H4 (cell line): ENCODE measurements at places on chromosomes 2 and 18.

DNA sequence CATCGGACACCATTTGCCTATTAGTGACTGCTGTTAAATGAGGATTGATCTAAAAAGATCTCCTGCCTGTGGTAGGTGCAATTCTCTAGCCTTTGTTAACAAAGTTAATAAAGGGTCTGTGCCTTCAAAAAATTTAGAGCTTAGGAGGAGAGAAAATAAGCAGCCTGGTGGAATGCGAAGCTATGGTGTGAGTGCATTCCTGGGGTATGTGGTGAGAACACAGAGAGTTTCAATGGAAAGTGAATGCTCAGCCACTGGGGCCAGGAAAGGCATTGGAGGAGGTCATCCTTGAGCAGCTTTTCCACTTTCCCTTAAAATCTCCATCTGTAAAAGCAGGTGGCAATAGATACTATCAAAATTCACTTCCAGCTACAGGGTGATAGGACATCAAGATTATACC is 331.2 kb upstream of the LRATD1 start:
- no peak for DNase-seq

DNA sequence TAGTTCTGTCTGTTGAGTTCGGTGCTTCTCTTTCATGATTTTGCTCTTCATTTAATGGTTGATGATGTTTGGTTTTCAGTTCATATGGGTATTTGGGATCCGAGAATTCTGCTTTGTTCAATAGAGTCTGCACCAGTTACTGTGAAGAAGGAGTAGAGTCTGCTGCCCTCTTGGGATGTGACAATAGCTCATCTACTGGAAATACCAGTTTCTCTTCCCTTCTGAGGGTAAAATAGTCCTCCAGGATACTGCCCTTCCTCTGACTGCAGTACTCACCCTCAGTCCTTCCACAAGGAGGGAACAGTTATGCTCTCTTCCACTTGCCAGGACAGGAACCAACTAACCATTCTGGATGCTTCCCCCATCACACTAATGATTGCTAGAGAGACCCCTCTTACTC is 12.5 kb upstream of the TNFAIP6 start:
- no peak for DNase-seq

- DNase-seq: no peak
Measured at GRCh38 chr2:174784316-174784715, 20.0 kb upstream of the CHRNA1 start.

GRCh38 chr2:95057535-95058370 is 32.2 kb downstream of the MAL start:
- no peak for DNase-seq

GRCh38 chr2:241730671-241731293 is 3.6 kb upstream of the D2HGDH start:
- DNase-seq: no peak
